ENCODE measurements at places on chromosomes 16 and 17.

DNA sequence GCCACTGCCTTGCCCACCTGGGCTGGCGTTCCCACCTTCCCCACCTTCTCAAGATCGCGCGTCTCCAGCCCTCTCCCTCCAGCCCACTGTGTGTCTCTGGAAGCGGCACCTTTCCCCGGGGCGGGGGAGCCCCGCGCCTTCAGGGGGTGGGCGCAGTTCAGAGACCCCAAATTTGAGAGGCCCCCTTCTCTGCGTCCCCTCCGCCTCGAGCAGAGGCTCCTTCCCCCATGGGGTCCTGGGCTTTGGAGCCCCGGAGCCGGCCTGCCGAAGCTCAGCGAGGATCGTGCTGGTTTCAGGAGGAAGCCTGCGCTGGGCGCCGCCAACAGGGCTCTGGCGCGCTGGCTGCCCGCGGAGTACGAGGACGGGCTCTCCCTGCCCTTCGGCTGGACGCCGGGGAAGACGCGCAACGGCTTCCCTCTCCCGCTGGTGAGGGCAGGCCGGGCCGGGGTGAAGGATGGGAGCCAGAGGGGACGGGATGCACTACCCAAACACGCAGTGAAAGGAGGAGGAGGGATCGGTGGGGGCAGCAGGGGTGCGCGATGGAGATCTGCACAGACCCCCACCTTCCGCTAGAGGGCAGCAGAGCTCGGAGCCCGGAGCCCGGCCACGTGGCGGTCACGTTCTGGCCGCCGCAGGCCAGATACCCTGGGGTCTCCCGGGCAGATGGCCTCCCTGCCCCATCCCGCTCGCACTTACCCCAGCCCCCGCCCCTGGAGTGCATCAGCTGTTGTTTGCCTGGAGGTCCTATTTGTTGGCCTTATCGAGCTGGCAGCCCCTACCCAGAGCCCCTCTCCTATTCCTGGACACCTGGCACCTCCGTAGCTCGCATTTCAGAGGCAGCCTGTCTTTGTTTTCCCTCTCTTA, 11.1 kb downstream of the LPO start:
- H3K36me3 ChIP-seq: no peaks in the 10 kb centered on the region
- H3K4me3 ChIP-seq: peak overlapping the region; percentile 61
- peak; percentile 67 for DNase-seq
- no peak overlapping the region for H3K27ac ChIP-seq
- H3K27me3 ChIP-seq: peaks cover 46% of the 10 kb centered on the region

- peaks cover 82% of the 10 kb centered on the region for H3K36me3 ChIP-seq
- no peak overlapping the region for H3K4me3 ChIP-seq
- H3K27me3 ChIP-seq: no peaks in the 10 kb centered on the region
- no peak for DNase-seq
- peaks cover 69% of the 10 kb centered on the region for H3K4me1 ChIP-seq
Observed at GRCh38 chr17:80863626-80864025, 128.0 kb upstream of the CHMP6 start.

DNA sequence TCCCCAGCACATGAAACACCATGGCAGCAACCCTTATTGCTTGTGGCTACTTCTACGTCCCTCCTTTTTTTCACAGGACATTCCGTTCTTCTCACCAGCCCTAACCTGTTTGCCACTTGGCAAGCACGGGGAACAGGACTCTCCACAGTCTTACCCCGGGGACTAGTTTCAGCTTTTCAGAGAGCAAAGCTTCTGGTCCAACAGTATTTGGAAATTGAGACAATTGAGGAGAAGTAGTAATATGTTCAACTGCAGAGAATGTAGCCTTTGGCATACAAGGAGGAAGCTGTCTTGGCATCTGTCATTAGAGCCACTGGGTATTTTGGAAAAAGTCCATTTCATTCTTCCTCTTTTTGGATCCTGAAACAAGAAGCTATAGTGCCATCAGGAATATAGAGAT, 65.7 kb downstream of the MAP2K6 start:
- H3K27me3 ChIP-seq: no peaks in the 10 kb centered on the region
- no peak overlapping the region for H3K27ac ChIP-seq
- no peaks in the 10 kb centered on the region for H3K36me3 ChIP-seq
- H3K4me3 ChIP-seq: no peak overlapping the region
- no peak for DNase-seq

DNA sequence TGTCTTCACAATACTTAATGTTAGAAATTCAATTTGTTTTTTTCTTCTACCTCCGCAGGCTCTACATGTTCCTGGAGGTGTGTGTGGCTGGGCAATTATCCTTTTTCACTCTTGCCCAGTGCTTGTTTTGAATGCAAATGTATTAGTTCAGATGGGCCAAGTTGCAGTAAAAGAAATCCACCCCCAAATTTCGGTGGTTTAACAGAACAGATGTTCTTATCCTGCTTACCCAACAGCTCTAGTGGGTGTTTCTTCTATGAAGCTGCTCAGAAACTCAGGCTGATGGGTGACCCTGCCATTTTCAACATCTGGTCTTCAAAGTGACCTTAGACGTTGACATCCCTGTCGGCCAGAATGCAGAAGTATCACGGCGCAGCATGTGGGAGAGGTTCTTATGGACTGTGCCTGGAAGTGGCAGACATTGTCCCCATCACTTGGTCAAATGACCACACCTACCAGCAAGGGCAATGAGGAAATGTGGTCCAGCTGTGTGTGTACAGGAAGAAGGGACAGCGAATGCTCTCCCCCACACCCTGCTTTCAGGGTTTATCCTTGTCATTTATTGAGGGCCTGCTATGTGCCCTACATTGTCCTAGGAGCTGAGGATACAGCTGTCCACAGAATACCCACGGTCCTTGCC, 157.3 kb downstream of the CDH13 start:
- no peak overlapping the region for H3K4me3 ChIP-seq
- peaks cover 2% of the 10 kb centered on the region for H3K27me3 ChIP-seq
- no peaks in the 10 kb centered on the region for H3K4me1 ChIP-seq
- DNase-seq: no peak
- no peaks in the 10 kb centered on the region for H3K36me3 ChIP-seq

GRCh38 chr17:65220732-65221131, 83.6 kb downstream of the RGS9 start:
- no peak overlapping the region for H3K4me3 ChIP-seq
- peaks cover 2% of the 10 kb centered on the region for H3K4me1 ChIP-seq
- H3K27me3 ChIP-seq: peaks cover 4% of the 10 kb centered on the region
- DNase-seq: no peak
- H3K36me3 ChIP-seq: peaks cover 6% of the 10 kb centered on the region
- H3K27ac ChIP-seq: no peak overlapping the region

DNA sequence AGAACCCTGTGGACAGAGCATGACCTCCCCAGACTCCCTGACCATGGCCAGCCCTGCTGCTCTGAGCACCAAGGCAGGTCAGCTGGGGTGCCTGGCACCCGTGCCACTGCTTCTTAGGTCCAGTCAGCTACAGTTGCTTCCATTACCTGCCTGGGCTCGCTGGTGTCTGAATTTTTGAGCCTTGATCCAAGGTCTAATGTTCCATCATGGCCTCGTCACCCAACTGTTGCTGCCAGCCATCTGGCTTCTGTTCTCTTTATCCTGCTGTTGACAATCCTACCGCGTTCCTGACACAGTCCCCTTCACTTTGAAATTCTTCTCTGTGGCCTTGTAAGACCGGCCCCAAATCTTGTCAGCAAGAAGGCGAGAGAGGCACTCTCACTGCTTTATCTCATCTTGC, 16.7 kb downstream of the GLYR1 start:
- H3K27me3 ChIP-seq: no peaks in the 10 kb centered on the region
- H3K4me1 ChIP-seq: no peaks in the 10 kb centered on the region
- DNase-seq: no peak
- H3K36me3 ChIP-seq: peaks cover 56% of the 10 kb centered on the region
- H3K27ac ChIP-seq: no peak overlapping the region

- no peak overlapping the region for H3K4me3 ChIP-seq
- no peak for DNase-seq
- peaks cover 14% of the 10 kb centered on the region for H3K27me3 ChIP-seq
Observed at GRCh38 chr17:34917381-34917780, 43.9 kb downstream of the CCT6B start.

GRCh38 chr17:29595107-29595942, 2.4 kb downstream of the ANKRD13B start:
- DNase-seq: no peak
- no peaks in the 10 kb centered on the region for H3K27me3 ChIP-seq
- H3K4me3 ChIP-seq: no peak overlapping the region
- no peaks in the 10 kb centered on the region for H3K36me3 ChIP-seq

DNA sequence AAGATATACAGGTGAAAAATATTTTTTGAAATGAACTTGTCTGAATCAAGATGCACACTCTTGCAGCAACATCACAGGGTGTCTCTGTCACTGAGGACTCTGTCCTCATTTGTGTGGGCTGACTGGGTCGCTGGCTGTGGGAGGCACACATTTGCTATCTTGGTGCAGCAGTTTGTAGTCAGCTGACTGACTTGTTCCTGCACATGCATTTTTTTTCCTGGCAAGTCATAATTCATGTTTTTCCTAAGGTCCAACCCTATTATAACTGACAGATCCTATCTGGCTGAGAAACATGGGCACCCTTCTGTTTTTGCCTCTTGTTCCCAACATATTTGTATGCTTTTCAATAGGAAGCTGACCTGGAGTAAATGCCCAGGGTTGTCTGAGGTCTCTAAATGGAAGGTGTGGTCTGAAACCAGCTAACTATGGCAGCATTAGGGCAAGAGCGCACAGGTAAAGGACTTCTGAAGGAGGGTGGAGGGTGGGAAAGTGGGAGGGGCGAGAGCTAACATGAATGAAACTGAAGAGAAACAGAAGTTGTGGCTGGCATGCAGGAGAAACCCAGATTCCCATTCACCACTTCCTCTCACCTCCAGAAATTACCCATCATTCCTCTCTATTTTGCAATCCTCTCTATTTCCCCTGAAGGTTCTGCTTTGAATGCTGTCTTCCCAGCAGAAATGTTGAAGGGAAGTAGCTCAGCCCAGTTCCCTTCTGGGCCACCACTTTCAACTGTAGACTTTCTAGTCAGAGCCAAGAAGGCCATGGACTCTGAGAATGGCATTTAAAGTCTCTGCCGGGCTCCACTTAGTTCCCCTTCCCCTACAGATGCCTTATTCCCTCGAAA, 166.1 kb downstream of the PRKCA start:
- DNase-seq: no peak
- H3K27ac ChIP-seq: peak overlapping the region; percentile 93
- no peak overlapping the region for H3K4me3 ChIP-seq
- H3K27me3 ChIP-seq: no peaks in the 10 kb centered on the region
- H3K4me1 ChIP-seq: peaks cover 60% of the 10 kb centered on the region
- H3K36me3 ChIP-seq: peaks cover 46% of the 10 kb centered on the region

DNA sequence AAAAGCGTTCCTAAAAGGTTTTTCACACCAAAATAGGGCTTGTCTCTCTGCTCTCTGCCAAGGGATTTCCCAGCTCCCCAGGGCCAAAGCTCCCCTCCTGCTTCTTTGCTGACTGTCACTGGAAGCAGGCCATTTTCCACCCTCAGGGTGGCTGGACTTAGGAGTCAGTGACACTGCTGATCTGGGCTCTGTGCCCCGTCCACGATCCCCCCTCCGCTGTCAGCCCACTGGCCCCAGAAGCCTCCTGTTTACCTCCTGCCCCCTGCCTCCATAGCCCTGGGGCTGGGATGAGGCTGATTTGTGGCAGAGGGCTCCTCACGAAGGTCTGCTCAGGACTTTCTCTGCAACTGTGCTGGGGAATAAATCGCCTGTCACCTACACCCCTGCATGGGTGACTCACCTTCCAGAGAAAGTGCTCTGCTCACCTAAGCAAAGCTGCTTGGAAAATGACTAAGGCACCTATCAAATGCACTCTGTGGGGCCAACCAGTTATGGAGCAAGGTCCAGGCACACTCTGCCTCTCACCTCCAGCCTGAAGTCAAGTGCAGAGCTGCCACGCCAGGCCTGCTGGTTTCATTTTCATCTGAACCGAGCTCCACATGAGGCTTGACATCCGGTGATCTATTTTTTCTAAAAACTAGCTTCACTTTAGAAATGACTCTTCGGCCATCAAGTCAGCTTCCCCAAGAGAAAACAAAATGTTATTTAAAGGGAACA, 4.9 kb downstream of the MAP3K14 start:
- peaks cover 68% of the 10 kb centered on the region for H3K4me1 ChIP-seq
- peak overlapping the region; percentile 99 for H3K4me3 ChIP-seq
- DNase-seq: peak; percentile 80
- H3K27me3 ChIP-seq: no peaks in the 10 kb centered on the region

DNA sequence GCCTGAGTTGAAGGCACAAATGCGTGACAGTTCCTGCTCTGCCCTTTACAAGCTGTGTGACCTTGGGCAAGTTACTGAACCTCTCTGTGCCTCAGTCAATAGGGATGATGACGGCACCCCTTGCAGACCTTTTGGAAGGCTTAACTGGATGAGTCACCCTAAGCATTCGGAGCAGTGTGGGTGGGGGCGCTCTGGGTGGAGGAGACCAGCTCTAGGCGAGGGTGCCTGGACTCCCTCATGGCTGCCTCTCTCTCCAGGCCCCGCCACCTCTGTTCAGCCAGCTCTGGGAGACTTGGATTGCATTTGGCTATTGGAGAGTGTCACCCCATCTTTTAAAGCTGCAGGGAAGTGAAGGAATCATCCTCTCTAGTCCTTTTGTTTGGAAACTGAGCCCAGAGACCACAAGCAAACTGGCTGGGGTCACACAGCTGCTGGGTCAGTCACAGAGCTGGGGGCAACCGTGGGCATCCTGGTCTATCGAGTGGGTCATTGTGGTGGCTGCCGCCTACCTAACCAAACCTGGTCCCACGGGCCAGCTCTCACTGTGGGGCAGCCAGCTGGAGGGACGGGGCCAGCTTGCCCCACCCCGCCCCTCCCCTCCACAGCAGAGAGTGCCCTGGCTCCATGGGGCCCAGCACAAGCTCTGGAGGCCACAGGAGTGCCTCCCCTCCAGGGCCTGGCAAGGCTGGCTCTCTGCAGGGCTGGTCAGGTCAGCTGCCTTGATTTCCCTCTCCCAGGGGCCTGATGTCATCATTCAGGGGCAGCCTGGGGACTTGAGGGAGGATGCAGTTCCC, 20.2 kb upstream of the GSE1 start:
- no peaks in the 10 kb centered on the region for H3K27me3 ChIP-seq
- no peak for DNase-seq
- H3K4me1 ChIP-seq: peaks cover 4% of the 10 kb centered on the region
- H3K27ac ChIP-seq: no peak overlapping the region

DNA sequence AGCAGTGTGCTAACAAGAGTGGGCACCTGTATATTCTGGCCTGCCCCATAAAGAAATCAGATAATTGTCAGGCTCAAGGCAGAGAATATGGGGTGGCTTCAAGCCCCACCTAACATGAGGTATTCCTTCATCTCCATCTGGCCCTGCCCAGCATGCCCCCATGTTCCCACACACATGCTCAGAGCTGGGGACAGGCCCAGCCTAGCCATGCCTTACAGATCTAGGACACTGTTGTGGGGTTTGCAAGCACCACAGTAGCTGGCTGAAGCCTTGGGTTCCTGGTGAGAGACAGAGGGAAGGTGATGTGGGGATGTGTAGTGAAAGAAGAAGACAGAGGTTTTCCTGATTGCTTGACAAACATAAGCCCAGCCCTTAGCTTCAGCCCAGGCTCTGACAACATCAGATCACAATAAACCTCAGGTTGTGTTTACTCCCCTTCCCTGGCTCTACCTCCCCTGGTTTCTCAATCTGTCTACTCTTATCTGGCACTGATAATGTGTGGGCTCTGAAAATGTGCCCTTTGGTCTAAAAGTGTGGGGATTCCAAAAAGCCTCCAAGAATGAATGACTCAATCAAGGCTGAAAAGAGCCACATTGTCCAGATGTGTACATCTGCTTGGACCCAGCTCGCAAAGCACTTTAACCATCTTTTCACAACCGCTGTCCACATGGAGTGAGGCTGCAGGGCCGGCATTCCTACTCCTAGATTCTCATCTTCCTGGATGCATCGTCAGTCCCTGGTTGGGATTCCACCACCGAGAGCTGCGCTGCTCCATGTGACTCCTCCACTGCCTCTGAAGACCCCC, 34.4 kb downstream of the CDRT4 start:
- no peaks in the 10 kb centered on the region for H3K27me3 ChIP-seq
- H3K27ac ChIP-seq: no peak overlapping the region
- peaks cover 7% of the 10 kb centered on the region for H3K4me1 ChIP-seq
- peaks cover 24% of the 10 kb centered on the region for H3K36me3 ChIP-seq

GRCh38 chr17:60846175-60846574, 168.5 kb downstream of the BCAS3 start:
- no peaks in the 10 kb centered on the region for H3K4me1 ChIP-seq
- H3K36me3 ChIP-seq: no peaks in the 10 kb centered on the region
- no peak for DNase-seq

All from activated T-helper 2 cell treated with anti-CD3 and anti-CD28 coated beads, Interferon-gamma antibody, Interleukin-2, Interleukin-4, amounts not matched to agents 10 μg/mL and 5 μg/mL and 100 μg/mL, durations not matched to agents 14 hours and 24 hours and 36 hours (primary cell).